ENCODE measurements at places on chromosomes 7 and 10.

GRCh38 chr10:46284286-46285229 lies 2.2 kb upstream of the ANTXRL start:
- peak; percentile 54 for DNase-seq

DNA sequence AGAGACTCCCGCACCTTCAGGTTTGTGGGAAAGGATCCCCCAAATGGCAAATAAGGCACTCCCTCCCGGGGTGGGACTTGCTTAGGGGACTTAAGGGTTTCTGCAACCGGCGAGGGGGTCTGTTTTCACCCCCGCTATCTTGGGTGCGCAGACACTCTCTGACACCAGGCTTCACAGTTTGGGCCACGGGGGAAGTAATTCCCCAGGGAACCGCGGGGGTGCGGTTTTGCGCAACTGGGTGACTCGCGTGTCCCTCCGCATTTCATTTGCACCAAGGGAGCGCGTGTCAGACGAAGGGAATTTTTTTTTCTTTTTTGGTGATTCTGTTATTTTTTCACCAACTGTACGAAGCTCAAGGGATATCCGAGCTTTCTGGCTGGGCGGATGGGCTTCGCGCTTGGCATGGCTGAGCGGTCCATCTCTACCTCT lies 1.7 kb downstream of the GRM8 start:
- no peak for DNase-seq

GRCh38 chr10:128574581-128575210 lies 448.5 kb upstream of the MKI67 start:
- DNase-seq = no peak

- DNase-seq = no peak
Measured at GRCh38 chr7:112646783-112647182, 143.4 kb downstream of the TMEM168 start.

GRCh38 chr10:78907551-78908211 lies 161.1 kb upstream of the ZMIZ1 start:
- no peak for DNase-seq

DNA sequence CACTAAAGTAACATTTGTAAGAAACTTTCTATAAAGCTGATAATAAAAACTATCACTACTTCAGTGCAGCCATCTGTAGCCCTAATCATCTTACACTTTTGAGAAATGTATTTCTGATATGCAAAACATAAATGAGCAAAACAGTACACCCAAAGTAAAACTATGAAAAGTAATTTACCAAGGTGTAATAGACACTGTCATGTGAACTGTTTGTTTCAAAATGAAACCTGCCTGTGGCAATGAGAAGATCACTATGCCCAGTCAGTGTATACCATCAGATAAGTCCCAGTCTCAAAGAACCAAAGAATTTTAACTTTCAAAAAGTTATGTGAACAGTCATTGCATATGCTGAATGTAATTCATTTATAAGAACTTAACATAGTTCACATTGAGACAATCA lies 398.1 kb downstream of the CDC14C start:
- no peak for DNase-seq

DNA sequence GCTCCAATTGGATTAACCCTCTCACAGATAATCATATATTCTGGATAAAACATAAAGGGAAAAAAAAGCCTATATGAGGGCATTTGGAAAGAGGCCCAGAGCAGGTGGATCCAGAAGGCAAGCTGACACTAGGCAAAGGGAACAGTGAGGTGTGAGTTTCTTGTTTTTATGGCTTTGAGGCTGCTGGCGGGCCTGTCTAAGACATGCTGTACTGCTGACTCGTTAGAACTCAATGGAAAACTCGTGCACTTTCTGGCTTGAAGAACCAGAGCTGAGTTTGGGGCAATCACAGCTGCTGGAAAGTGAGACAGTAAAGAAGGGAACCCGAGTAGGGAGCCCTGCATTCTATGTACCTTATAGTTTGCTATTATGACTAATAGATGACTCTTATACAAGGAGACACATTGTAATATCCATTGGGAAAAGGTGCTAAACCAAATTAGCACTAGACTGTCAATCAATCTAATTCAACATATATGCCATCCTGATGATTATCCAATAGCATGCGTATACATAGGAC lies 637.1 kb downstream of the GATA3 start:
- no peak for DNase-seq

DNA sequence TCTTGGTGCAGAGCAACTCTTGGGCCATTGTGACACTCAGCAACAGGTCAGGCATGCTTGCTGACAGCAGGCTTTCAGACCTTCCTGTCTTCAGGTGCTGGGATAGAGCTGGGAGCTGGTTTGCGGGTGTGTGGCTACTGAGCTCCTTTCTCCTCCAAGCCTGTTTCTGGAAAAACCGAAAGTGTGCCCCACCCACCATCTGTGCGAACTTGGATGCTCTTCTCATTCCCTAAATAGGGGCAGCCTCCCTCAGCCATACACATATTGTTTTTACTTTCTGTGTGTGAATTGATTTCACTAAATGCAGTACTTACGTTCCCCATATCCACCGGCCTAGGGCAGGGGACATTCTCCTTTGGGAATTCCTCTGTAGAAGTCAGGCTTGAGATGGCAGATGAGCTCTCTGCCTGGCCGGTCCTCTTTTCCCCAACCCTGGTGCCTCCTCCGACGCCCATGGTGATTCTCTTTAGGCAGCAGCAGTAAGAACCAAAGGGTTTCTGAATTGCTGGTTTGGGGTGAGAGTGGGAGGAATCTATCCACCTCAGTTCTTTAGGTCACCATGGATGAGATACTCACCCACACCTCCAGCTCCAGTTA lies 6.3 kb upstream of the NEUROG3 start:
- no peak for DNase-seq

DNA sequence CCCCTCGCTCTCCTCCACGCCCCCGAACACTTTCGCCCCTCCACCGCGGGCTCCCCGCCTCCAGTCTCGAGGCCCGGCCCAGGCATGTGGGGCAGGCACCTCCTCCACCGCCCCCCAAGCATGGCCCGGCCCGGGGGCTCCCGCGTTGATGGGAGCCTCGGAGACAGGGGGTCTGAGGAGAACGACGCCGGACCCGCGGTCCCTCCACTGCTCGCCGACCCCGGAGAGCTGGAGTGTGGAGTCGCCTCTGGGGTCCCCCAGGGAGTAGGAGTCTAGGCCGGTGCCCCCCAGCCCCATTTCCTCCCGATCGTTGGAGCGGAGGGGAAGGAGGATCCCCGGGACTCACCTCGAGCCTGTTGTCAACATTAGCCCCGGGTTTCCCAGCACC lies 206 bp downstream of the UPF2 start:
- peak; percentile 44 for DNase-seq

GRCh38 chr7:3533040-3533439 lies 232.0 kb downstream of the SDK1 start:
- DNase-seq = no peak

DNA sequence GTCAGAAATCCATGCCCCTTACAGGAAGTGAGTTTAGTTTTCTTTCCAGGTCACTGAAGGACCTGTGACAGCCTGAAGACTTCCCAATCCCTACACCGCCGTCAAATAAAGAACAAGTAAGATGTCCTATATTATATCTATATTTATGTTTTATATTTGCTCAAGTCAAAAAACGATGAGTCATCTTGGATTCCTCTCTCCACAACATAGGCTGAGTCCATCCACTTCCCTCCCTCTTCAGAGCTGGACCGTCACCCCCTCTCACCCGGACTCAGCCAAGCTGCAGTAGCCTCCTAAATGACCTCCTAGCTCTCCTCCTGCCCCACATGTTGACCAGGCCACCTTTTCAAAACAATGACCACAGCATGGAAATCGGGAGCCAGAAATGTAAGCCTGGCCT lies 53.5 kb downstream of the GLI3 start:
- DNase-seq = no peak

- DNase-seq = no peak
Measured at GRCh38 chr10:98956576-98957260, 278.9 kb downstream of the HPSE2 start.

All from activated T-cell treated with anti-CD3 and anti-CD28 coated beads for 4 hours (primary cell).